AG04449 (cell line): ENCODE measurements at places on chromosomes 12 and 14.

GRCh38 chr14:22561661-22562579, 27.1 kb downstream of the DAD1 start:
- DNase-seq: no peak

DNA sequence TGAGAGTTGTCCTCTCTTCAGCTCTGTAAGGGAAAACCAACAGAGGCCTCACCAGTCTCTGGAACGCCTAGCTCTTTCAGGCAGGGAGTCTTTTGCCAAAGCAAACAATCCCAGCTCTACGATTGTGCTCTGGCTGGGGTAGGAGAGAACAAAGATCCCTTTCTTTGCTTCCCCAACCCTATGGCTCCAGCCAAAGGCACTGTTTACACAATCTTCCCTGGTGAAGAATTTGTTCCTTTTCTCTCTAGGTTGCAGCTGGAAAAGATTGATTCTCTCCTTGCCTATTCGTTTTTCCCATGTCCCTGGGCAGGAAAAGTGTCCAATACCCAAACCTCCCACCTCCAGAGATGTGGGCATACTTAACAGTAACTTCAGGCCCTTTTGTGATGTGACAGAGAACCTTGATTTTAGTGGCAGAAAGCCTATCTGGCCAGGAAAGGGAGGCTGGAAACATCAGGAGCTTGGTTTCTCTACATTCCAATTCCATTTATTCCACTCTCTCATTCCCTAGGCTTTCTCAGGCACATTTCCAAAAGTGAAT, 16.8 kb downstream of the ATP5MC2 start:
- no peak for DNase-seq

GRCh38 chr12:12091977-12092663, 21.4 kb downstream of the BCL2L14 start:
- no peak for DNase-seq

- DNase-seq: no peak
Measured at GRCh38 chr14:42475289-42475688, 868.6 kb downstream of the LRFN5 start.

DNA sequence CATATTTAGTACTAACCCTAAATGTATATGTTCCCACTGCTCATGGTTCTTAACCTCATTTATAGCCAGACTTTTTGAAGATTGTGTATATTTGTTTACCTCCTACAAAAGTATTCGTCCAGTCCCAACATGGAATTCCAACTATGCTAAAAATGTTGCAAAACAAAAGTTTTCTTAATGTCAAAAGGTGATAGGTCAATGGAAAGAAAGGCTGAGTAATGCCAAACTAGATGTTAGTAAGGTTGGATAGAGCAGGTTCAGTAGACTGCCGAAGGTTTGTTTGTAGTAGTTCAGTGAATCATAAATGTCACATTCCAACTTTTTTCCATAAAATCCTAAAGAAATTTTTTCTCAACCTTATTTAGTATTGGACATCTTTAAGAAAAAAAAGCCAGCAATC, 874.5 kb downstream of the FLRT2 start:
- DNase-seq: no peak

GRCh38 chr14:85702191-85702590, 172.2 kb downstream of the FLRT2 start:
- no peak for DNase-seq

DNA sequence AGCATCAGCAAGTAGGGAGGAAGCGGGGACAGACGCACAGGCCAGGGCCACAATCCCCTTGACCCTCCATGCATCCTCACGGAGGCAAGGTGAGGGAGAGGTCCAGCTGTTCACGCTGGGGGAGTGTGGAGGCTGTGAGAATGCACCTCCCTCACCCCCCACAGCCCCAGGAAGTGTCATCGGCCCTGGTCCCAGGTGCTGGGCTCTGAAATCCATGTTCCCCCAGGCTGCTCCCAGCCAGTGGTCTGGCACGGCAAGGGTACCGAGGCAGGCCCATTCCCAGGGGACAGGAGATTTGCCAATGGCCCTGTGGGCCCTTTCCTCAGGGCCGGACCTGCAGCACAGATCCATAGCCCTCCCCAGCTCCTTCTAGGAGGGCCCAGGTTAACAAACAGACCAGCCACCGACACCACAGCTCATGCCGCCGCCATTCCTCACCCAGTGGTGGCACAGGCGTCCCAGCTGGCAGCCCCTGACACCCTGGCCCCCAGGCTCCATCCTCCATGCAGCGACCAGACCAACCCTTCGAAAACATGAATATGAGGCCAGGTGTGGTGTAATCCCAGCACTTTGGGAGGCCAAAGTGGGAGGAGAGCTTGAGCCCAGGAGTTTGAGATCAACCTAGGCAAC, 21.9 kb upstream of the EIF5 start:
- no peak for DNase-seq

GRCh38 chr12:122202017-122202416, 1.5 kb upstream of the B3GNT4 start:
- no peak for DNase-seq

- peak; percentile 77 for DNase-seq
Measured at GRCh38 chr12:89073027-89073398, 279.3 kb downstream of the DUSP6 start.

GRCh38 chr12:132558861-132559623, 51.3 kb downstream of the LRCOL1 start:
- DNase-seq: no peak

DNA sequence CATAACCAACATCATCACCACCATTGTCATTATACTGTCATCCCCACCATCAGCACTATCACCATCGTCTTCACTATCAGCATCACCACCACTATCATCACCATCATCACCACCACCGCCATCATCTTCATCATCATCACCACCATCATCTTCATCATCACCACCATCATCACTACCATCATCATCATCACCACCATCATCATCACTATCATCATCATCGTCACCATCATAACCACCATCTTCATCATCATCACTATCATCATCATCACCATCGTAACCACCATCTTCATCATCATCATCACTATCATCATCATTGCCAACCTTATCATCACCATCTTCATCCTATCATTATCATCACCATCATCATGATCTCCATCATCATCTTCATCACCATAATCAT, 39.0 kb downstream of the SVOP start:
- DNase-seq: no peak

- no peak for DNase-seq
Measured at GRCh38 chr12:118827606-118828005, 153.7 kb upstream of the SRRM4 start.

- DNase-seq: no peak
Measured at GRCh38 chr14:74555476-74556050, 56.5 kb downstream of the LTBP2 start.

- DNase-seq: no peak
Measured at GRCh38 chr14:92750994-92751400, 2.6 kb upstream of the LGMN start.

DNA sequence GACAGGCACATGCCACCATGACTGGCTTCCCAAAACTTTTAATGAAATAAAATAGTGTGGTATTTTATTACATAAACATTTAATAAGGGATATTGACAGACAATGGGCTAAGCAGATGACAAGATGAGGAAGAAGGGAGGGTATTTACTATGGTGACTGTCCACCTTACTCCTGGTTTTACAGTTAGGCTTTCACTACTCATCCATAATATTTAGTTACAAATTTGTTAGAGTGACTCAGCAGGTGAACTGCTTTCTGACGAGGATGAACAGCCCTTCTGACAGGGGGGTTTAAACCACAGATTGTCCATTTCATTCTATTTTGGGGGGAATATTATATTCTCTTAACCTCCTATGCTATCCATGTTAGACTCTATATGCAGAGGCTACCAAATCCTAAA, 3.6 kb upstream of the PALS1 start:
- no peak for DNase-seq
